RPMI7951 (cell line): ENCODE measurements at places on chromosomes 11 and 22.
A peak's percentile ranks its signal among the peaks of the same experiment; 100 is the strongest.

GRCh38 chr22:40251106-40251505, 73.4 kb downstream of the TNRC6B start:
- DNase-seq = no peak

DNA sequence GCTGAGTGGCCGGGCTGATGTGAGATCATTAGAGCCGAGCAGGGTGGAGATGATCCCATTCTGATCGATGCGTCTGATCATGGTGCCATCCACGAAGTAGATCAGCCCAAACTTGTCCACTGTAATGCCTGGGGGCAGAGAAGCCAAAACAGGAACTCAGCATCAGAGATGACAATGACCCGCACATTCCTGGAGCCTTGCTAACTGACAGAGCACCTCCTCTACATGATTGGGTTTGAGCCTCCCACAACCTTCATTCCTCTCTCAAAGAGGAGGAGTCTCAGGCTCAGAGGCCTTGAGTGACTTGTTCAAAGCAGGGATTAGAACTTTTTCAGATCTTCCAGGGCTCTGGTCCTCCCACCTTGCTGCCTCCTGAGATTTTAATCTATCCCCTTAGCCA, 133.7 kb upstream of the NARS2 start:
- DNase-seq = peak; percentile 76

GRCh38 chr11:14299921-14300320, 59.1 kb downstream of the RRAS2 start:
- DNase-seq = no peak

- DNase-seq = no peak
Observed at GRCh38 chr22:25876871-25877270, 134.9 kb downstream of the MYO18B start.
